Activated T-cell treated with anti-CD3 and anti-CD28 coated beads for 1 hour (primary cell): ENCODE measurements at places on chromosomes 6 and 20.

DNA sequence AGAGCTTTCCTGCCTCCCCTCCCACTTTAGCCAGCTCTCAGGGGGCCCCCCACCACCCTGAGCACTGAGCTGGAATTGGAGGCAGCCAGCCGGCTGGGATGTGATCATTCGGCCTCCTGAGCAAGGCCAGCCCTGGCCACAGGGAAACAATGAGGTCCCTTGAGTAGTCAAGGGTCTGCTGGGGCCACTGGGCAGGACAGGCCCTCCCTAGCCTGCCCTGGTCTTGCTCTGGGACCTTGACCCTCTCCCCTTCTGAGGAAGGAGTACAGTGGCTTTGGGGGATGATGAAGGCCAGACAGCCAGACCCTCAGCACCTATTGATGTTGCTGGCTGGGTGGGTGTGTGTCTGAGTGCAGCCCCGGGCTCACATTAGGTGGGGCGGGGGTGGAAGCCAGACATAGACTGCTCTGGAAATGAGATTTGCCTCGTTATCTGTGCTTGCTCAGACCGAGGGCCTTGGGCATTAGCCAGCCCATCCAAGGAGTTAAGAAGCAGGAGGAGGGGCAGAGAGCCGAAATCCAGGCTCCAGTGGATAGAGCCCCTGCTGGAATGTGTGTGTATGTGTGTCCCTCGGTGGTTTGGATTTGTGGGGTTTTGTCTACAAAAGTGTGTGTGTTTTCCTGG, 21.3 kb downstream of the CD40 start:
- no peak for DNase-seq

GRCh38 chr6:158293122-158293521, 19.1 kb upstream of the TULP4 start:
- no peak for DNase-seq

- no peak for DNase-seq
Measured at GRCh38 chr6:100084316-100084990, 90.4 kb upstream of the MCHR2 start.

DNA sequence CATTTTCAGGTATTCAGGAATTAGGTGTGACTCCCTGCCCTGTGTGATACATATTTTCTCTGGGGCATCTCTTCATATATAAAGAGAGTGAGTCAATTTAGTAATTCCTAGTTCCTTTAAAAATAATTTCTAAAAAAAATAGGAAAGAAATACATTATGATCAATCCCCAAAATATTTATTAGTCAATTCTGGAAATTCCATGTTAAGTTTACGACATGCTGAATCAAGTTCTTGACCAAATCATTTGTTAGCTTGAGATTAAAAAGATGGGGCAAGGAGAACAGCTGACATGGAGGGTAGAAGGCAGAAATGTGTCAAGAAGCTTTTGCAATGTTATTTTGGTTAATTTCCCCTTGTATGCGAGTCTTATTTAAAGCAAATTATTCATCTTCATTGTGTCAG, 22.7 kb upstream of the PRDM1 start:
- no peak for DNase-seq

DNA sequence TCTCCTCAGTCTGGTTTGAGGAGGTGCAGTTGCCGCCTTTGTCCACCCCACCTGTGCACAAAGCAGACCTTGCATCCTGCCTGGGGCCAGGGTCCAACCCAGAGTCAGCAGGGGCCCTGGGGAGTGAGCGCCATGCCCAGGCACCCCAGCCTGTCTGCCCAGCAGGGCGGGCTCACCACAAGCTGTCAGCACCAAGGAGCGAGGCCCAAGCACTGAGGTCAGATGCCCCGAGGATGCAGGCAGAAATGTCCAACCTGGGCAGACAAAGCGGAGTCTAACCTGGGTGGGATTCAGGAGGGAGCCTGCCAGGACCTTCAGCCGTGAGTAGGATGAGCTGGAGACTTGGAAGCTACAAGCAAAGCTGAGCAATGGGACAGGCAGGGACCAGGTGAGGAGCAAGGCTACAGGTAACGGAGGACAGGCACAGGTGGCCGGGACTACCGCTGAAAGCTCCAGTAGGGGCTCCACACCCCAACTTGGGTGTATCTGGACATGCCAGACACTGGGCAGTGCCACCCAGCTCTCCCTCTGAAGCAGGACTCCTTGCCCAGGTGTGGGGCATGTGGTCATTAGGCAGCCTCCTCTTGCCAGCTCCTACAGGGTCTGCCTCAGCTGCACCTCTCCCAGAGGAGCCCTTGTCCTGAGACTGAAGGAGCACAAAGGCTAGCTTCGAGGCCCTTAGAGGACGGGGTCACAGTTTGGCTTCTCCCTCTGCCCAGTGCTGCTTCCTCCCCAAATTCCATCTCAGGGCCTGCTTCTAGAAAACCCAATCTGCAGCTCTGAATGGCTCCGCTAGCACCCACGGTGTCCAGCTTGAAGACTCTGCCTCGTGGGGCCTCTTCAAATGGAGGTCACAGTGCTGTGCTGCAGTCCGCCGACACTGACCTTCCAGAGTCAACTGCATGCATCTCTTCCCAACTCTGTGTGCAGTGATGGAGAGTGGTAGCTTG, 210.6 kb upstream of the CDYL start:
- DNase-seq: no peak

DNA sequence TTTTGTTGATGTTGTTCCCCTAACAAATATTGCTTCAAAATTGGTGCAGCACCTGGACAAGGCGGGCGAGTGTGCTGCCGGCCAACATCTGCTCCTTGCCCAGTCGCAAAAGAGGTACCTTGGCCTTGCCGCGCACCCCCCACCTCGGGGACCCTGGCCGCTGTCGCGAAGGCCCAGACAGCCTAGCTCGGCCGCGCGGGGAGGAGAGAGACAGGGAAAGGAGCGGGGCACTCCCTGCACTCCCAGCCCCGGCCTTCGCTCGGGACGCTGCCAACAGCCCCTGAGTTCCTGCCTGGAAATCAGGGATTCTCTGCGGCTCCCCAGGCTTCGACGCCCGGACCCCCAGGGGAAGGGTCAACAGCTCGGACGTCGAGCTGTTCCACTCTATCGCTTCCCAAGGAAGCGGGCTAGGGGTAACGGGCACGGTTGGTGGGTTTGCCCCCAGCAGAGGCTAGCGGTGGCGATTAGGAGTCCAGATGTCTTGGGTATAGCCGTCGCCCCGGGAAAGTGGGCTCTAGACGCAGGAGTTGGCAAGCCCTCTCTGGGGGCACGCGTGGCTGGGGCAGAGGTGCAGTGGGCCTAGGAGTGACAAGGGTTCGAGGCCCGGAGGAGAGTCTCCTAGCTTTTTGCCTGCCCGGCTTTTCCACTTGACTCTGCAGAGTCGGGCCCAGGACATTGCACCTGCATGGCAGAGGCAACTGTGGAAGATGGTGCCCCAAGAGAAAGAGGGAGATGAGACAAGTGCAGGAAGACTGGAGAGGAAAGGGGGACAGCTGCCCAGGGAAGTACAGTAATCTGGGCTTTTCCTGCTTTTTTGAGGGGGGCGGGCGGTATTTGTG, 8.2 kb downstream of the POU3F2 start:
- no peak for DNase-seq

DNA sequence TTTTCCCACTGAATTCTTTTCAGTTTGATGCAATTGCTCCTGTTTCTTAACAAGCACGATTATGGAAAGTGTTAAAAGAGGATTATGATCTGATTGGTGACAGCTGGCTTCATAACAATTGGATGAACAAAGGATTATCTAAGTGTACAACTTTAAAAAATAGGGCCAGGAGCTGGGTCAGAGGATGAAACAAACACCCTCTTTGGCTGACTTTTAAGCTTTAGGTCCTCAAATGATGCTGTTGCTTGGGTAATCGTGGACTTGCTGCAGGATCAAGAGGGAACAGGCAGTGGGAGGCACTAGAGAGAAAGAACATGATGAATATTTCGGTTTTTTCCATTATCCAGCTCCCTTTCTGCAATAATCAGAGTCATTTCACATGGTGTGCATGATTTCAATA, 35.5 kb upstream of the TMX4 start:
- DNase-seq: no peak

GRCh38 chr6:112956696-112957535, 609.8 kb downstream of the RFPL4B start:
- no peak for DNase-seq

- DNase-seq: no peak
Measured at GRCh38 chr20:33411711-33412483, 10.6 kb upstream of the CDK5RAP1 start.

DNA sequence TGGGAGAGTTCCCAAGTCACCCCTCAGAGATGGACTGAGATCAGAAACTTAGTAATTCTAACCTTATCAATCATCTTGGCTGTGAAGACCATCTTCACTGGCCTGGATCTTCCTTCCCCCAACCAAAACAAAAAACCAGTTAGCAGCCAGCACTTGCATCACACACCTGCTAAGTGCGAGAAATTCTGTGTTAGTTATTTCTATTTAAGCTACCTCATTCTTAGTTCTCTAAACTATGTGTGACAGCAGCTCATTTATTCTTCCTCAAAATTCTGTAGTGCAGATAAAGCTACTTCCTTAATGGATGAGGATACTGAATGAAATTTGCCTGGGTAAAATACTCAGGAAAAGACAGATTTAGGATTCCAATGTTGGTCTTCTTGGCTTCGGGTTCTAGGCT, 18.2 kb upstream of the TAGAP start:
- no peak for DNase-seq

GRCh38 chr6:65908065-65908464, 201.0 kb upstream of the EYS start:
- no peak for DNase-seq

DNA sequence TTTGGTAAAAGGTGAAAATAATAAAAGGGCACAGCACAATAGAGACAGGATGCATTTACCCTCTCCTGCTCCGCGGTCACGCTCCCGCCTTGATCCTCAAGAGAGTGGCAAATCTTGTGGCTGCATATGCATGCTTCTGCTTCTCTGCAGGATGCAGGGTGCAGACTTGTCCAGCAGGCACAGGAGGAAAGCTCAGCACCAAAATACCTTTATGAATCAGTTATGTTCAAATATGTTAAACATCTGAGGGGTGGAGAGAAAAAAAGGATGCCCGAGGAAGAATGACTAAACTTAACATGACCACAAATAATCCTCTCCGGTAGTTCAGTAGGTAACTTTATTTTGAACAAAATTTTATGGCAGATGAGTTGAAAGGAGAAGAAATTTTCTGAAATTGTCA, 366.1 kb upstream of the SOX4 start:
- DNase-seq: no peak

DNA sequence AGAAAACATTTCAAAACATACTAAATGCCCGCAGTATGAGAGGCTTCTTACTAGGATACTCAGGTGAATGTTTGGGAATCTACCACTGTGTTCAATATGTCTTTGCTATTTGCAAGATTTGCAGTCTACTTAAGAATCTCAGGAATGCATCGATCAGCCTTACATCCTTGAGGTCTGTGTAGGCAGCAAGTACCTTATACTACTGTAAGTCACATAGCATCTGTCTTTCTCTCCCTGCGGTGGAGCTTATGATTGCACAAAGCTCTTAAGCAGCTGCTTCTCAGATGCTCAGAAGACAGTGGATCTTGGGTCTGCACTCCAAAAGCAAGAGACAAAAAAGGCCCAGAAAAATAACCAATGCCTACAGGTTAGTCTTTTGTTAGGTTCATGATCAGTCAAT, 21.4 kb downstream of the PCSK2 start:
- no peak for DNase-seq

DNA sequence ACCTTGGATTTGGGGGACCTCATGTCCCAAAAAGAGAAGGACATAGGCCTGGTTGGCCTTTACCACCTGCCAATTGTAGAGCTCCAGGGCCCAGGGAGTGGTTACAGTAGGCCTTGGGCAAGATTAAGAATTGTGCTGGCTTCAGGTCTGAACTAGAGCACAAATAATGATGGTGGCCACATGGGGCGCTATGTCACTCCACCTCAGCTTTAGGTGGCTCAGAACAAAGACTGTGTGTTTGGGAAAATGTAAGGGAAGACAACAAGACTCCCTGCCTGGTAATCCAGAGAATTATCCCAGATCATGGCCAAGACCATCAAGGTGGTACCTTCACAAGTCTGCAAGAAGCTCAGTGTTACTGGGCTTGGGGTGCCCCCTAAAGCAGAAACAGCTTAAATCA, 224.9 kb upstream of the OPRM1 start:
- DNase-seq: no peak

DNA sequence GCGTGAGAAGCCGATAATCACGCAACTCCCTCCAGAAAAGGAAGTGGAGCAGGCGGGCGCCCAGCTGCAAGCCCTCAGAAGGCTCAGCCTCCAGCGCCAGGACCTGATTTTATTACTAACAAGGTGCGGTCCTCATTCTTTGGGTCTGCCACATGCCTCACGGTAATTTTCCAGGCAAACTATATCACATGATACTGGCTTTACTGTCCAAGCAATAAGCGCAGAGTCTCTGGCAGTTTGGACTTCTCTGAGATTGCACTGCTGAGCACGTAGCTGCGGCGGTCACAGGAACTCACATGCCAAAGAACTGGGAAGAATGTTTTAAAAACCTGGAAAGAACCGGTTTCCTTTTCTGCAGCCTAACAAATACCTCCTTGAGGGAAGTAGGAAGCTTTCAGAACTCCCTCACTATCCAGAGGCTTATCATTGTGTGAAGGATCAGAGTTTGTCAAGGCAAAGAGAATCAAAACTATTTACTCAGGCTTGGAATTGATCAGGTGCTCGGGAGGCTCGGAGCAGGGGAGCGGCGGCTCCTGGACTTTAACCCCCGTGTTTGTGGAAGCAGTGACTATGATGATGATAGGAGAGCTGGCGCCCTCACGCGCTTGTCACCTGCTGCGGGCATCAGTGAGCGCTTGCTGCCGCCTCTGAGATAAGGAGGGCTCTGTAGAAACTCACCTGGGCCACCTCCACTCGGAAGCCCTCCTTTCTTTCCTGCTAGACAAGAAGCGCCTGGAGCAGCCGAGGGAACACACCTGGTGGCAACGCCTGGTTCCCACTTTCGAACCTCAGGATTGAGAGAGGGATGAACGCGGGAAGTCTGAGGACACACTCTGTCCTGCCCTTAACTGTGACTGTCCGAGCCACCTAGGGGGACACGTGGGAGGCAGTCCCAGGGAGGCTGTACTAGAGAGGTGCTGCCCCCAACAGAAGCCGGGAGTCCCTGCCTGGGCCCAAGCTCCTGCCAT, 27.2 kb upstream of the SYNJ2 start:
- DNase-seq: no peak

DNA sequence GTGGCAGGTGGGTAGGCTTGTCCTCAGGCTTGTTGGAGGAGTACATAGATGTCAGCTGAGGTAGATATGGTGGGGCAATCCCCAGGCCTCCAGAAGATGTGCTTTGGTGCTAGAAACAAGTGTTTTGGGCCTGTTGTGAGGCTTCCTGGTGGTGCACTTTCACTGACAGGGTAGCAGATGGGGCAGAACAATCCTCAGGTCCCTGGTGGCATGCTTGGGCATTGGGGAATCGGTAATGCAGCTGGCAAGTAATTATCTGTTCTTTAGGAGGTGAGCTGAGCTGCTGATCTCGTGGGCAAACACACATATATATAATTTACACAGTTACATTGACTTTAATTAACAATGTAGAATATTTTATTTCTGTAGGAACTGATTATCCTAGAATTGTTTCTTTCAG, 458.7 kb downstream of the BMP2 start:
- no peak for DNase-seq

- DNase-seq: no peak
Measured at GRCh38 chr6:71211799-71212198, 76.8 kb upstream of the OGFRL1 start.
